ENCODE measurements at places on chromosomes 7 and 10. TPM values are rescaled to one million over a fixed set of nuclear protein-coding genes. Genes with fewer than 3 reads are reported as not detected.

FBXO24 gene
- total RNA-seq: 1.8 TPM

- no peak overlapping the region for H3K4me3 ChIP-seq
- no peak overlapping the region for H3K27ac ChIP-seq
- DNase-seq: no peak
- no peaks in the 10 kb centered on the region for H3K4me1 ChIP-seq
Observed at GRCh38 chr7:106795877-106796231, 69.2 kb upstream of the PIK3CG start.

- no peaks in the 10 kb centered on the region for H3K4me1 ChIP-seq
- H3K27me3 ChIP-seq: no peaks in the 10 kb centered on the region
- DNase-seq: no peak
- H3K36me3 ChIP-seq: no peaks in the 10 kb centered on the region
- no peak overlapping the region for H3K27ac ChIP-seq
- no peak overlapping the region for H3K4me3 ChIP-seq
Observed at GRCh38 chr7:50174948-50175347, 81.9 kb upstream of the ZPBP start.

GRCh38 chr10:2306081-2306480, 568.8 kb upstream of the ADARB2 start:
- no peak overlapping the region for H3K27ac ChIP-seq
- H3K27me3 ChIP-seq: no peaks in the 10 kb centered on the region
- H3K4me1 ChIP-seq: no peaks in the 10 kb centered on the region
- no peak for DNase-seq

GRCh38 chr7:132420527-132420926, 155.7 kb downstream of the PLXNA4 start:
- no peak for DNase-seq
- H3K27me3 ChIP-seq: no peaks in the 10 kb centered on the region
- H3K4me3 ChIP-seq: no peak overlapping the region
- no peaks in the 10 kb centered on the region for H3K4me1 ChIP-seq

DNA sequence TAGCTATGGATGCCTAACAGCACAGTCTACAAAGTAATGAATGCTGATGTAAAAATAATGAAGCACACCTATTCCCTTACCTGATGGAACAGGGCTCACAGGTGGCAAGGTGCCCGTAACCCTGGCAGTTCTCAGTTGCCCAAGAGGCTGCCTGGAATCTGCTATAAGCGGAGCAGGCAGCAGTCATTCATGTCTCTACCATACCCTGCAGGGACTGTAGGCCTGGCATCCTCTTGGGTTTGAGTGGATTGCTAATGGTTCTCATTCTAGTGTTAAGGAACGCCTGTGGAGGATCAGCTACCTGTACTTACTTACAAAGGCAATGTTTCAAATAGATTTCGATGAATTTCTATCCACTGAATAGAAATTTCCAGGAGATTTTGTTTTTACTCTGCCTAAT, 38.4 kb downstream of the BAIAP2L1 start:
- no peak overlapping the region for H3K4me3 ChIP-seq
- H3K4me1 ChIP-seq: no peaks in the 10 kb centered on the region
- H3K27ac ChIP-seq: no peak overlapping the region
- no peaks in the 10 kb centered on the region for H3K36me3 ChIP-seq

- H3K4me1 ChIP-seq: no peaks in the 10 kb centered on the region
- no peak overlapping the region for H3K27ac ChIP-seq
- H3K4me3 ChIP-seq: no peak overlapping the region
- no peak for DNase-seq
- no peaks in the 10 kb centered on the region for H3K36me3 ChIP-seq
Observed at GRCh38 chr10:33416209-33416608, 81.7 kb upstream of the NRP1 start.

DNA sequence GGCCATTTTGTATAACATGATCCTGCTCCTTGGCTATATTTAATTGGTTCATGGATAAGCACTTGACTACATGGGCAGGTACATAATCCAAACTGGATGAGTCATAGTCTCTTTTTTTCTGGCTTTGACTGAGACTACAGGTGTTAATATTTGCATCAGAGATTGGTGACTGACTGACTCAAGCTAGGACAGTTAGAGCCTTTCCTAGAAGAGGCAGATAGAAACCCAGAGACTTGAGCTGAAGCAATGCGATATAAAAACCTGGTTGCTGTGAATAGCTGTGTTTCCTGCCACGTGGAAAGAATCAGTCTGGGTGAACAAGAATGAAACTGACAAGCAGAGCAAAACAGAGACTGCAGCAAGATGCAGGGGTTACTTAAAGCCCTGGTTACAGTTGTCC, 81.0 kb downstream of the SAMD9 start:
- H3K4me3 ChIP-seq: no peak overlapping the region
- no peaks in the 10 kb centered on the region for H3K36me3 ChIP-seq
- H3K27ac ChIP-seq: no peak overlapping the region
- no peak for DNase-seq
- H3K4me1 ChIP-seq: no peaks in the 10 kb centered on the region

- no peaks in the 10 kb centered on the region for H3K4me1 ChIP-seq
- DNase-seq: no peak
- no peak overlapping the region for H3K27ac ChIP-seq
- H3K36me3 ChIP-seq: peaks cover 28% of the 10 kb centered on the region
Observed at GRCh38 chr7:99003419-99003818, 125.1 kb downstream of the TRRAP start.

SLC39A12 gene
- 0.15 TPM for total RNA-seq

- H3K36me3 ChIP-seq: no peaks in the 10 kb centered on the region
- H3K4me1 ChIP-seq: no peaks in the 10 kb centered on the region
- no peak for DNase-seq
- H3K27ac ChIP-seq: no peak overlapping the region
- H3K4me3 ChIP-seq: no peak overlapping the region
- H3K27me3 ChIP-seq: no peaks in the 10 kb centered on the region
Observed at GRCh38 chr7:126411821-126412383, 840.8 kb downstream of the GRM8 start.

CEP41 gene
- total RNA-seq: 6.9 TPM

OR2A7 gene
- 10.7 TPM for total RNA-seq
